CD4-positive, alpha-beta T cell treated with Interleukin-6 at 100 ng/mL for 8 hours (primary cell): ENCODE measurements at places on chromosomes 4 and X.

- DNase-seq = no peak
Observed at GRCh38 chrX:2664502-2664901, 26.6 kb upstream of the CD99 start.

DNA sequence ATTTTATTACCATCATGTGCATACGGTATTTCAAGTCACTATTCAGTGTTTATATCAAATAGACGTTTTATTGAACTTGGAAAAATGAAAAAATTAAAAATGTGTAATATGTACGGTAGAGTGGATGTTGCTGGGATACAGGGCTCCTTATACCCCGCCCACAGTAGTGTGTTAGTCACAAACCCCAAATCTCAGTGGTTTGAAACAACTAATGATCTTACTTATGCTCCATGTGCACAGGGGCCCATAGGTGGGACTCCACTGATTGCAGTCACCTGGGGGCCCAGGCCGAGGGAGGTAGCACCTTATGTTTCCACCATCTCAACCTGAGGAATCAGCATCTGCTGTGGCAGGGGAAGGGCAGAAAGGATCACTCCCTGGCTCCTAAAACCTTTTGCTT lies 18.1 kb downstream of the LSM6 start:
- no peak for DNase-seq

- no peak for DNase-seq
Observed at GRCh38 chr4:150934022-150934421, 81.1 kb downstream of the LRBA start.

DNA sequence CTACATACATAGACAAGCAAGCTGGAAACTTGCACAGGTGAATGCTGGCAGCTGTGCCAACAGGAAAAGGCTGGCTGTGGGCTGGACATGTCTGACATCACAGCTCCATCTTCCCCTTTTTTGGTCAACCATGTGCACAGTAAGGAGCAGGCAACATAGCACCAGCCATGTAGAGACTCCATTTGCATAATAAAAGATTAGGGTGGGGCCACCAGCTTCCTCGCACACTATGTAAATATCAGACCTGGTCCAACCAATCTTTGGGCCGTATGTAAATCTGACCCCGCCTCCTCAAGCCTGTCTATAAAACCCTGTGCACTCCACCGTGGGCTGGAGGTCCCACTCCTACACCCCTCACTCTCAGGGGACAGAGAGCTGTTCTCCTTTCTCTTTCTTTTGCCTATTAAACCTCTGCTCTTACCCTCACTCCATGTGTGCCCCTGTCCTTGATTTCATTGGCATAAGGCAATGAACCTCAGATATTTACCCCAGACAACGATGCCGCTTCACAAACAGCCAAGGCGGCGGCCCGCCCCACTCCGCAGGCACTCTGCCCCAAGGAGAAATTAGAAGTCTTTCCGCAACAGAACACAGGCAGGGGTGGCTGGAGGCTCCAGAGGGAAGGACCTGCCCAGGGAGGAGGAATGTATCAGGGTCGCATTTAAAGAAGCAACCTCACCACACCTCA lies 862.2 kb downstream of the TRIML1 start:
- DNase-seq = no peak

DNA sequence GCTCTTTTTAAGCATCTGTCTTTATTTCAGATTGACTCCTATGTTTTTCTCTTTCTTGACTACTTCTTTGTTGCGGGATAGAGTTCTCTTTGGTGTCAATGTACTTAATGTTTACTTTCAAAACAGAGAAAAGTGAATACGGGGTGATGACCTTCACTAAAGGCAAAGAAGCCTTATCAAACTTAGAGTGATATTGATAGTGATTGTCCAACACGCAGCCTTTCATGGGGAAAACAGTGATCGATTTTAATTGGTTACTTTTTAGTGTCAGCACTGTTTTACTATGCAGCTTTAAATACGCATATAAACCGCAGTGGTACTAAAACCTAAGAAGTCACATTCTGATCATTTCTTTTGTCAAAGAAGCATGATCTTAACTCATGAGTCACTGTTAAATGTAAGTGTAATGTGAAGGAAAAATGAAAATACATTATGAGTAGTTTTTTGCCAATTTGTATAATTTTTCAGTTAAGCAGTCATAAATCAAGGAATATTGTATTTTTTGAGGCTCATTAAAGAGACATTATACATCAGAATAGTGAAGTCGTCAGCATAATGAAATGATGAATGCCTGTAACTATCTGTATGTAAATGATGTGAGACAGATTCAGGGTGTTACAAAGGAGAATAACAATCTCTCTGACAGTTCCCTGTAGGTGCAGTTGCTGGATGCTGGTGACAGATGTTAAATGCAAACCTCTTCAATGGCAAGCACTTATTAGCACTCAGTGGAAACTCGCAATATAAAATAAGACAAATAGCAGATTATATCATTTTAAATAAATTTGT lies 2082.8 kb upstream of the TENM3 start:
- no peak for DNase-seq

DNA sequence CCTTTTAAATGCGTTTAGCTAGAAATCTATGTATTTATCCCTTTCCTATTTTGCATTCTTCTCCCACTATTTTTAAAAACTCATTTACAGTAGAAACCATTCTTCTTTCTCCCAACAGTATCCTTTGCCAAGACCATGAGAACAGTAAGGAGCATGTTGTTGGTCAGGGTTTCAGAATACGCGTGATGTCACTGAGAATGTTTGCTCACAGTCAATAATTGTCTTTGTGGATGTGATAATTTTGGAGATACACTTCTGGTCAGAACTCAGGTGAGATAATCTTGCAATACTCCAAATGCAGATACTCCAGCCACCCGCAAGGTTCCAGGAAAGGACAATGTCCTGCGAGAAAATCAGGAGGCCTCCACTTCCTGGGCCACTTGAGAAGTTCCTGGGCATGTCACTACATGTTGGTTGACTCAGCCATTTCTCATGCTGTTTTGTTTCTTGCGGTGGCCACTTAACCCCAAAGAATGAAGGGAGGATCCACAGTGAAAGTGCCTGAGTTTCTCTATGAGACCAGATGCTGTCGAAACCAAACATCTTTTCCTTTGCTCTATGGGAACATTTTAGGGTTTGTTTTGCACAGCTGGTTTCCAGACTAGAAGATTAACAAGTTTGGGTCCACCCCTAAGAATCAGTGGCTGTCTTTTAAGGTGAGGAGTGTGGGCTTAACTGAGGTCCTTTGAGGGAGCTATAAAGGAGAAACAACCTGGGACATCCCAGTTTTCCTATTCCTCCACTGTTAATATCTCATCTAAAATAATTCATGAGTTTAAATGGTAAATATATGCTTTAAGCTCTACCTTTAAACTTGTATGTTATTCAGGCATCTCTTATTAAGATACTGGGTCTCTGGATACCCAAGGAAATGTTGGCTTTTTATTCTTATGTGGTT lies 116.0 kb downstream of the SOWAHB start:
- no peak for DNase-seq

DNA sequence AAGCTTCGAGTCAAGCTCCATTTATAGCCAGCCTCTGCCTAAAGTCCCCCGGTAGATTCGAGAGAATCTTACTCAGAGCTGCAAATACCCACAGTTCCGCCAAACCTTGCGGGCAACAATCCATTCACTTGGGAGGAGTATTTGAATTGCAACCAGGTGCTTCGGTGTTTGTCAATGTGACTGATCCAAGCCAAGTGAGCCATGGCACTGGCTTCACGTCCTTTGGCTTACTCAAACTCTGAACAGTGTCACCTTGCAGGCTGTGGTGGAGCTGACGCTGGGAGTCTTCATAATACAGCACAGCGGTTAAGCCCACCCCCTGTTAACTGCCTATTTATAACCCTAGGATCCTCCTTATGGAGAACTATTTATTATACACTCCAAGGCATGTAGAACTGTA lies 11.2 kb downstream of the CD40LG start:
- DNase-seq = no peak

GRCh38 chr4:20159516-20159915 lies 92.2 kb upstream of the SLIT2 start:
- no peak for DNase-seq

DNA sequence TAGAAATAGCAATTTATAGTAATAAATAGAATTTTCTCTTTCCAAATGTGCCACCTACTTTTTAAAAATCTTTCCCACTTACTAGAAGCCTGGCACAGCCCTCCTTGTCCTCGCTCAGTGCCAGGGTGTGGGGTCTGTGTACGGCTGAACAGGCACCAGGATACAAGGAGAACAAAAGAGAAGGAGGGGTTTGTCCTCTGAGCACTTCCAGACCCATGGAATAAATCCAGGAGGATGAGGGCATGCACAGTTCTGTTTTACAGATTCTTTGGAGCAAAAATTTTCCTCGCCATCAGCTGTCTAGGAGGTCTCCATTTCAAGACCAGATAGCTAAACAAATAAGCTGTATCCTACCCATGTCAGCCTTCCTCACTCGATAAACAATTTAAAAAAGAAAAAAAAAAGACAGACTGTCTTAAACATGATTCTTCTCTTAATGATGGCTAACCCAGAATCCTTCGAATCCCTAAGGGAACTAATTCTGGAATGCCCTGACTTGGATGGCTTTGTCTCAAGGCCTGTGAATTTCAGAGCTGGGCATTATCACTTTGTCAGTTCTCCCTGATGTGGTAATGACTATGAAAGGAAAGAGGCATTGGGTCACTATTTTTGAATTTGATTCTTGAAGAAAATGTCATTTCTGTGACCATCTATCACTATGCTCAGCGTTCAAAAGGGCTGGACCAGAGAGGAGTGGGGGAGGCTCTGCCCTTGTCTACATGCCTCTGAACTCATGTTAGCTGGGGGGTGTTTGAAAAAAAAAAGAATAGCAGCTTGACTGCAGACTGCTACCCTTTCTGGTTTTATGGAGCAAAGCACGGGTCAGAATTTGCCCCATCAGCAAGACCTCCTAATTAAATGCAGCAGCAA lies 151.0 kb downstream of the DCTD start:
- DNase-seq = no peak

GRCh38 chr4:163930086-163930485 lies 435.6 kb downstream of the TMA16 start:
- DNase-seq = no peak

- DNase-seq = no peak
Observed at GRCh38 chr4:28277931-28278330, 1417.3 kb downstream of the STIM2 start.

DNA sequence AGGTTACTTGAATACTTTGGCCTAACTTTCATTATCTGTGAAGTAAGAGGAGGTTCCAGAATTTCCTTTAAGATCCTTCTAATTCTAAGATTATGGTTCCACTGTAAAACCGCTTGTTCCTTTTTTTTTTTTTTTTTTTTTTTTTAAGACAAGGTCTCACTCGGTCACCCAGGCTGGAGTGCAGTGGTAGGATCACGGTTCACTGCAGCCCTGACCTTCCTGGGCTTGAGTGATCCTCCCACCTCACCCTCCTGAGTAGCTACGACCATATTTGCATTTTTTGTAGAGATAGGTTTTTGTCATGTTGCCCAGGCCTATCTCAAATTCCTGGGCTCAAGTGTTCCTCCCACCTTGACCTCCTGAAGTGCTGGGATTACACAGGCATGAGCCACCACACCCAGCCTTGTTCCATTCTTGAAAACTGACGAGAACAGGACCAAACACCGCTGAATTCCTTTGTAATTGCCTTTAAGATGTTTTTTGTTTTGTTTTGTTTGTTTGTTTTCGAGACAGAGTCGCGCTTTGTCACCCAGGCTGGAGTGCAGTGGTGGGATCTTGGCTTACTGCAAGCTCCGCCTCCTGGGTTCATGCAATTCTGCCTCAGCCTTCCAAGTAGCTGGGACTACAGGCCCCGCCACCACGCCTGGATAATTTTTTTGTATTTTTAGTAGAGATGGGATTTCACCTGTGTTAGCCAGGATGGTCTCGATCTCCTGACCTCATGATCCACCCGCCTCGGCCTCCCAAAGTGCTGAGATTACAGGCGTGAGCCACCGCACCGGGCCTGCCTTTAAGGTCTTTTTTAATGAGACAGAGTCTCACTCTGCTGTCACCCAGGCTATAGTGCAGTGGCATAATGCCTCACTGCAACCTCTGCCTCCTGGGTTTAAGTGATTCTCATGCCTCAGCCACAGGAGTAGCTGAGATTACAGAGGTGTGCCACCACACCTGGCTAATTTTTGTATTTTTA lies 6.8 kb downstream of the PDS5A start:
- DNase-seq = no peak

DNA sequence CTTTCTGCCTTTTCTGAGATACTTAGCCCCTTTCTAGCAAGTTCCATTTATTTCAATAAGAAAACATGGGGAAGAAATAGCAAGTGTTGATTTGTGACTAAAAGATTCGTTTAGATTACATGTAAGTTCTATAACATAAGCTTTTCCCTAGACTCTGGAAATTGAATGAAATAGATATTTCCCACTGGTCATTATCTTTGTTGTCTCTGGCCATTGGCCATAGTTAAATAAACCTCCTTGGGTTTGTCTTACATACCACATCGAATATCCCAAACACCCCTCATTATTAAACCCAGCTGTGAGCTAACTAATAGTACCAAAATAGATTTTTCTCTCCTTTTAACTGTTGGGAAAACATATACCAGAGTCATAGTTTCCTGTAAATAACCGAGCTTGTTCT lies 534.8 kb downstream of the IQCM start:
- no peak for DNase-seq
